Memory B cell (primary cell): ENCODE measurements at places on chromosomes 5 and 9.
A peak's percentile ranks its signal among the peaks of the same experiment; 100 is the strongest.

- peaks cover 4% of the 10 kb centered on the region for H3K27me3 ChIP-seq
- DNase-seq: no peak
- H3K36me3 ChIP-seq: peaks cover 2% of the 10 kb centered on the region
- H3K4me1 ChIP-seq: peaks cover 5% of the 10 kb centered on the region
- no peak overlapping the region for H3K4me3 ChIP-seq
These were observed 13.6 kb downstream of the HAND1 start for GRCh38 chr5:154464438-154464837.

DNA sequence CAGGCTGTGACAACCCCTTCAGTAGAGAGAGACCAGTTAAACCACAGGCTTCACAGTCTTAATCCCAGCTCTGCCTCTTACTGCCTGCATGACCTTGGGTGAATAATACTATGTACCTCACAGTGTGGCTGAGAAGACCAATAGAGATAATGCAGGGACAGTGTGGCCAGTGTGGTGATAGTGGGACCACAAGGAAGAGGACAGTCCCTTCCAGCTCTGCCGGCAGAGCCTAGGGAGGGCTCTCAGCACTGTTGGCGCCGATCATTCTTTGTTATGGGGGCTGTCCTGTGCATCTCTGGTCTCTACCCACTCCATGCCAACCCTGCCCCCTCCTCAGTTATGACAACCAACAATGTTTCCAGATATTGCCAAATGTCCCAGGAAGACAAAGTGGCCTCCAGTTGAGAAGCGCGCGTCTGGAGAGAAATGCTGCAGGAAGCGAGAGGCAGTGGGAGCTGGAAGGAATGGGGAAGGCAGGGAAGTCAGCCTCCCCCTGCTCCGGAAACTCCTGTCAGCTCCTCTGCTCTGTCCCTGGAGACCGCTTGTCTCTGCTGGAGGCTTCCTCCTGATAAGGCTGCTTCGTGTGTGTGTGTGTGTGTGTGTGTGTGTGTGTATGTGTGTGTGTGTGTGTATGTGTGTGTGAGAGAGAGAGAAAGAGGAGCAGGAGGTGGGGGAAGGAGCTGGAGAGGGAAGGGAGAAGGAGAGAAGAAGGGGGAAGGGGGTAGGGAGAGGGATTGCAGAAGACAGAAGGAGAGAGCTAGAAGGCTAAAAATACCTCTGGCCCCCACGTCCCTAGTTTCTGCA lies 31.8 kb upstream of the FABP6 start:
- no peaks in the 10 kb centered on the region for H3K36me3 ChIP-seq
- H3K27ac ChIP-seq: no peak overlapping the region
- peaks cover 12% of the 10 kb centered on the region for H3K4me1 ChIP-seq
- H3K4me3 ChIP-seq: no peak overlapping the region

GRCh38 chr9:87372356-87372851 lies 125.3 kb upstream of the DAPK1 start:
- peaks cover 2% of the 10 kb centered on the region for H3K4me1 ChIP-seq
- H3K4me3 ChIP-seq: no peak overlapping the region
- H3K36me3 ChIP-seq: no peaks in the 10 kb centered on the region
- no peak for DNase-seq
- no peak overlapping the region for H3K27ac ChIP-seq

DNA sequence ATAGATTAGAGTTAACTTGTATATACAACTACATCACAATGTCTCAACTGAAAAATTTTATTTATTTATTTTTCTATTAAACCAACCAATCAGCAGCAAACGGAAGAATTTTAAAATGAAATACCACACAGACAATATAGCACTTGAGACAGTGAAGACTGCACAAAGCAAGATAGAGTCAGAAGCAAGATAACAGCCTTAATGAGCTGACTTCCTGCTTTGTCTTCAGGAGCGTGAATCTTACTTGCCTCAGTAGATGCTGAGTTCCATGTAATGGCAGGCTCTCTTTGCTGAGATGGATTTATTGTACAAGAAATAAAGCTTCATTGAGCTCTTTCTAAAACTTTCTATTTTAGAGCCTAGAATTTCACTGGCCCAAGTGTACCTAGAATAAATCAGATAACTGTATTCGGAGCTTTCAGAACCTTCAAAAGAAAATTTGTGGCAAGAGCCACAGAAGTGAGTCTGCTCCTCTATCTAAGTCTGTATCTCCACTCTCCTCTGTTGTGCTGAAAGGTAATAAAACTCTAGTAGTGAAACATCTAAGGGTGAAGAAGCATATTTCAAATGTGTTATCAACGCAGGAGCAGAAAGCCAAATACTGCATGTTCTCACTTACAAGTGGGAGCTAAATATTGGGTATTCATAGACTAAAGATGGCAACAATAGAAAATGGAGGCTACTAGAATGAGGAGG lies 83.3 kb upstream of the ANKRD55 start:
- no peaks in the 10 kb centered on the region for H3K36me3 ChIP-seq
- H3K4me3 ChIP-seq: no peak overlapping the region
- no peak for DNase-seq
- H3K27ac ChIP-seq: no peak overlapping the region
- H3K4me1 ChIP-seq: peaks cover 19% of the 10 kb centered on the region
- no peaks in the 10 kb centered on the region for H3K27me3 ChIP-seq

- H3K27ac ChIP-seq: no peak overlapping the region
- H3K4me1 ChIP-seq: no peaks in the 10 kb centered on the region
- H3K4me3 ChIP-seq: no peak overlapping the region
- no peaks in the 10 kb centered on the region for H3K36me3 ChIP-seq
- H3K27me3 ChIP-seq: no peaks in the 10 kb centered on the region
These were observed 146.0 kb downstream of the NTRK2 start for GRCh38 chr9:84815554-84815953.

GRCh38 chr9:79651251-79651795 lies 79.6 kb downstream of the TLE4 start:
- H3K36me3 ChIP-seq: peaks cover 9% of the 10 kb centered on the region
- H3K27me3 ChIP-seq: no peaks in the 10 kb centered on the region
- DNase-seq: no peak
- H3K4me1 ChIP-seq: peaks cover 2% of the 10 kb centered on the region
- H3K4me3 ChIP-seq: no peak overlapping the region

DNA sequence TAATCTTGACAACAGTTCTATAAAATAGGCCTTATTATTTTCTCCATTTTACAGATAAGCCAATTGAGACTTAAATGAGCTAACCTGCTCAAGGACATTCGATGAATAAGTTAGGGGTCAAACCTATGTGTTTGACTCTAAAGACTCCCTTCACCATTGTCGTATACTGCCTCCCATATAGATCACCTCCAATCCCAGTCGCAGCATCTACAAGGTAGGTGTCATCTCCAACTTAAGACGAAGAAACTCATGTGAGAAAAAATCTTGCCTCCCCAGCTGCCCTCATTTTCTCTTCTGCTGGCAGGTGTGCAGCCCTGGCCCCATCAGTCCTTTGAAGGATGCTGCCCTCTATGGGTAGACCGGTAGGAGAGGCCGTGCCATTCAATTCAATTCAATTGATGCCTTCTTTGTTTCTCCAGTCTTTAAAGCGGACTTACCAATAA lies 75.2 kb upstream of the SMARCA2 start:
- no peak overlapping the region for H3K4me3 ChIP-seq
- peaks cover 5% of the 10 kb centered on the region for H3K27me3 ChIP-seq
- peaks cover 17% of the 10 kb centered on the region for H3K4me1 ChIP-seq
- DNase-seq: peak; percentile 34

GRCh38 chr5:154933537-154933936 lies 4.5 kb downstream of the GEMIN5 start:
- H3K27me3 ChIP-seq: no peaks in the 10 kb centered on the region
- no peak for DNase-seq
- no peak overlapping the region for H3K4me3 ChIP-seq

DNA sequence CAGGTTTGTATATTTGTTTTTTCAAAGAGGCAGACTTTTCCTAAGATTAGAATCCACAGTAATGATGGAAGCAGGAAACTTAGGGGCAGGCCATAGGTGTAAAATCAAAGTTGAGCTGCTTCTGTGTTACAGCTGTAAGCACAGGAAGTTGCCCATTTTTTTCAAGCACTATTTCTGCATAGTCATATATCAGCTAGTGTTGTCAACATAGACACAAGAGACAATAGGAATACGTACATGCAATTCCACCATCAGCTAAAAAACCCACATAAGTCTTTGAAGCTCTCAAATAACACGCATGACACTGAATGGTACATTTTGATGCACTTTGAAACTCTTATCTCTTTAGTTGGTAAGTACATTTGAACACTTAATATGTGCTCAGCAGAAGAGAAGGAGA lies 20.2 kb upstream of the SMIM15 start:
- DNase-seq: no peak
- H3K4me1 ChIP-seq: peaks cover 19% of the 10 kb centered on the region
- H3K27me3 ChIP-seq: peaks cover 3% of the 10 kb centered on the region
- H3K27ac ChIP-seq: no peak overlapping the region
